Cerebellar cortex (tissue), 1 donor: ENCODE measurements at places on chromosomes 6 and 20.

DNA sequence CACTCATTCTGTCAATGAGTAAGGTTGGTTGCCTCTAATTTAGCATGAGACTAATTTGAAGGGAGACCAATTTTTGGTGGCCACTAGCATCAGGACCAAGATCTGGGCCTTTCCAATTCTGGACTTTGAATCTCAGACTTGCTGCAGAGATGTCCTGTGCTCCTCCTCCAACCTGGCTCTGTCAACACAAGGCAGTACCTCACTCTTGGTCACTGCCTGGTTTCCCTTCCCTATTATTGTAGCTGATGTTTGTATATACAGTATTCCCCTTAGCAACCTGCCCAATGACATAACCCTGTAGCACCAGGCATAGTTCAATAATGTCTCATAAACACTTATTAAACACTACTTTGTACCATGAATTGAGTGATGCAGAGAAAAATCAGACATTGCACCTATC lies 50.4 kb downstream of the UNC5CL start:
- DNase-seq = no peak

DNA sequence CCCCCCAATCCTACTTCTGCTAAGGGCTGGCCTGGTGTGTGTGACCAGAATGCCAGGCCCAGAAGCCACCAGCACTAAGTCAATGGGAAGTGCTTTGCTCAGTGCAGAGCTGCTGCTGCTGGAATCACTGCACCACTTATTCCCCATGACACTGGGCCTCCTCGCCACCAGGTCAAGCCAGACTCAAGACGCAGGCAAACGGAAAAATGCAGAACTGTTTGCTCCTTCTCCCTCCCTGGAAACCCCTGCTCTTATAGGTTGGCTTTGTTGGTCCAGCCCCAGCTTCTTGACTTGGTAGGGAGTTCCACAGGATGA lies 121.9 kb downstream of the PHACTR3 start:
- DNase-seq = no peak

- DNase-seq = no peak
These were observed 68.4 kb upstream of the SMLR1 start for GRCh38 chr6:130758813-130759212.

- peak; percentile 4 for DNase-seq
These were observed 1.8 kb downstream of the RNF144B start for GRCh38 chr6:18388942-18389341.

- peak; percentile 55 for DNase-seq
These were observed 76.5 kb upstream of the EZR start for GRCh38 chr6:158895661-158896060.

GRCh38 chr6:136067731-136068341 lies 182.3 kb downstream of the MTFR2 start:
- DNase-seq = no peak

GRCh38 chr20:32350421-32350820 lies 7.7 kb upstream of the ASXL1 start:
- DNase-seq = no peak

DNA sequence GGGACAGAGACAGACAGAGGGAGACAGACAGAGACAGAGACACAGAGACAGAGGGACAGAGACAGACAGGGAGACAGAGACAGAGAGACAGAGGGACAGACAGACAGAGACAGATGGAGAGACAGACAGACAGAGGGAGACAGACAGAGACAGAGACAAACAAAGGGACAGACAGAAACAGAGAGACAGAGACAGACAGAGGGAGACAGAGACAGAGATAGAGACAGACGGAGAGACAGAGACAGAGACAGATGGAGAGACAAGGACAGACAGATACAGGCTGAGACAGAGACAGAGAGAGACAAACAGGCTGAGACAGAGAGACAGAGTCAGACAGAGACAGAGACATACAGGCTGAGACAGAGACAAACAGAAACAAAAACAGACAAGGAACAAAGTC lies 39.4 kb upstream of the PHACTR3 start:
- DNase-seq = no peak

GRCh38 chr6:64732888-64733287 lies 974.1 kb downstream of the EYS start:
- no peak for DNase-seq

- DNase-seq = peak; percentile 39
These were observed 610.3 kb downstream of the RNF144B start for GRCh38 chr6:18997375-18997826.

GRCh38 chr6:34239500-34239825 lies 2.8 kb downstream of the HMGA1 start:
- no peak for DNase-seq

DNA sequence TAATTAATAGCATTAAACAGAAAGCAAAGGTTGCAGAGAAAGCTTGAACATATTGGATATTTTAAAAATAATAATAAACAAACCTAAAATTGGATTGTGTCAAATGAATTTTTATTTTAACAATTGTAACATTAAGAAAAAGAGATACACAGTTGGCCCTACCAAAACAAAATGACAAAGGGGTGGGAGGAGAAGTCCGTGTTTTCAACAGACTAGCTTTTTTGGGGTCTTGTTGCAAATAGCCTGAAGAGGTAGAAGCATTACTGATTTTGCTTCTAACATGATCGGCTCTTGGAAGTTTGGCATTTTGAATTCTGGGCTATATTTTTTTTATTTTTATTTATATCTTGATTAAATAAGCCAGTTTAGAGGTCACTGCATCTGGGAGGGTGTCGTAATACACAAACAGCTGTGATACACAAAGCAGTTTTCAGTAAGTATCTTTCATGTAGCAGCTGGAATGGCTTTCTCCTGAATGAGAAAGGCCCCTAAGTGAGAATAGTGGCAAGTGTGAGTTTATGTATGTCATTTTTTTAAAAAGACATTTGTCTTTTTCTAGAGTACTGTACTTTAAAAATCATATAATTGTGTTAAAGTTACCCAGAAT lies 85.5 kb upstream of the ZNF217 start:
- no peak for DNase-seq

GRCh38 chr20:36493801-36494114 lies 47.6 kb upstream of the MYL9 start:
- peak; percentile 53 for DNase-seq

DNA sequence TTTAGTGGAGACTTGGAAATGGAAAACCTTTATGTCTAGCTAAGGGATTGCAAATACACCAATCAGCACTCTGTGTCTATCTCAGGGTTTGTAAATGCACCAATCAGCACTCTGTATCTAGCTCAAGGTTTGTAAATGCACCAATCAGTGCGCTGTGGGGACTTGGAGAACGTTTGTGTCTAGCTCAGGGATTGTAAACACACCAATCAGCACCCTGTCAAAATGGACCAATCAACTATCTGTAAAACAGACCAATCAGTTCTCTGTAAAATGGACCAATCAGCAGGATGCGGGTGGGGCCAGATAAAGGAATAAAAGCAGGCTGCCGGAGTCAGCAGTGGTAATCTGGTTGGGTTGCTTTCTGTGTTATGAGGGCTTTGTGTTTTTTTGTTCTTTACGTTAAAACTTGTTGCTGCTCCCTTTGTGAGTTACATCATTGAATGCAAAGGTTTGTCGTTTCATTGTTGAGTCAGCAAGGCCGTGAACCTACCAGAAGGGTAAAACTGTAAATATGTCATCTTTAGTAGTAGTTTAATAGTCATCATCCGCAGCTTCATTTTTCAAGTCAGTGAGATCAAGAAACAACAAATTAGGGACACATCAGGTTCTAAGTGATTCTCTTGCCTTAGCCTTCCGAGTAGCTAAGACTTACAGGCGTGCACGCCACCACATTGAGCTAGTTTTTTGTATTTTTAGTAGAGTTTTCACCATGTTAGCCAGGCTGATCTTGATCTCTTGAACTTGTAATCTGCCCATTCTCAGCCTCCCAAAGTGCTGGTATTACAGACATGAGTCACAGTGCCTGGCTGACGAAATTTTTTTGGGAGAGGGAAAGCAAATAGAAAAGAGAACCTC lies 22.7 kb upstream of the NUP153 start:
- DNase-seq = no peak

GRCh38 chr6:26472549-26473290 lies 15.0 kb downstream of the BTN2A1 start:
- no peak for DNase-seq

DNA sequence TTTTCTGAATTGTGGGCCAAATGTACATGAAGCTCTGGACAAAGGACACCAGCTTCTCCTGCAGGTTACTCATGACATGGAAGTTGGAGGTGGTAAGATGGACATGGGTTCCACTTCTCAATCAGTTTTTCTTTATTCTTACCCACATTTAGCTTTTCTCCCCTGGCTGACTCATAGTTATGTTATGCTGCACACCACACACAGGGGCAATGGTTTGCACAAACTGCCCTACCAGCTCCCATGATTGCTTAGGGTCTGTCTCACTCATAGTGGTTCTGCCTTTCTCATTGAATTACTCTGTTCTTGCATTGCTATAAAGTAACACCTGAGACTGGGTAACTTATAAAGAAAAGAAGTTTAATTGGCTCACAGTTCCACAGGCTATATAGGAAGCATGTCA lies 4.5 kb upstream of the CD109 start:
- no peak for DNase-seq

DNA sequence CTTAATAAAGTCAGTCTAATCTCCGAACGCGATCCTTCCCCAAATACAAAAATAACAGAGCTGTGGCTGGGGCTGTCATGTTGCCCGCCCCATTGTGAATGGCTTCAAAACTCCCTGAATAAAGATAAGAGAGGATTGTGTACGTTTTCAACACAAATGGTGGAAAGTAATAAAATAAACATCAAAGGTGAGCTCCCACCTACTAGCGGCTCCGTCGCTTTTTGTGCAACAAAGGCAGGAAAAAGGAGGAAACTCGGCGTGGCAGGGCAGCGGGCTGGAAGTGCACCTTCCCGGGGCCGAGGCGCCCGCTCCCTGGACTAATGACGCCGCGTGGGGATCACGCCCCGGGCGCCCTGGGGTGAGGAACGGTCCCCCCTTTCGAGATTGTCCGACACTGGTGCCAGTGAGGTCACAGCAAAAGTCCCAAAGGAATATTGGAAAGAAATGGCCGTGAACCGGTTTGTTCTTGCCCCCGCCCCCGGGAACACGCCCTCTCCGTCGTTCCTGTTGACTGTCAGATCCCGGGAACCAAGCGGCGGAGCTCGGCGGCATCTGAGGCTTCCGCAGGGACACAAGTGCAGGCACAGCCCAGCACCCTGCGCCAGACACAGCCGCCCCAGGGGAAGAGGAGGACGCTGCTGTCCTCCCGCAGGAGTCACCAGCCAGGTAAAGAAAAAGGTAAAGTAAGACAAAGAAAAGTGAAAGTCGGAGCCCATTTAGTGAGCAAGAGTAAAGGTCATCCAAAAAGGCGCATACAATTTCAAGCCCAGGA lies 1.1 kb upstream of the FOXQ1 start:
- DNase-seq = no peak

GRCh38 chr20:10271494-10272219 lies 53.0 kb downstream of the SNAP25 start:
- no peak for DNase-seq

- DNase-seq = no peak
These were observed 163.7 kb downstream of the DLL1 start for GRCh38 chr6:170127151-170127550.

DNA sequence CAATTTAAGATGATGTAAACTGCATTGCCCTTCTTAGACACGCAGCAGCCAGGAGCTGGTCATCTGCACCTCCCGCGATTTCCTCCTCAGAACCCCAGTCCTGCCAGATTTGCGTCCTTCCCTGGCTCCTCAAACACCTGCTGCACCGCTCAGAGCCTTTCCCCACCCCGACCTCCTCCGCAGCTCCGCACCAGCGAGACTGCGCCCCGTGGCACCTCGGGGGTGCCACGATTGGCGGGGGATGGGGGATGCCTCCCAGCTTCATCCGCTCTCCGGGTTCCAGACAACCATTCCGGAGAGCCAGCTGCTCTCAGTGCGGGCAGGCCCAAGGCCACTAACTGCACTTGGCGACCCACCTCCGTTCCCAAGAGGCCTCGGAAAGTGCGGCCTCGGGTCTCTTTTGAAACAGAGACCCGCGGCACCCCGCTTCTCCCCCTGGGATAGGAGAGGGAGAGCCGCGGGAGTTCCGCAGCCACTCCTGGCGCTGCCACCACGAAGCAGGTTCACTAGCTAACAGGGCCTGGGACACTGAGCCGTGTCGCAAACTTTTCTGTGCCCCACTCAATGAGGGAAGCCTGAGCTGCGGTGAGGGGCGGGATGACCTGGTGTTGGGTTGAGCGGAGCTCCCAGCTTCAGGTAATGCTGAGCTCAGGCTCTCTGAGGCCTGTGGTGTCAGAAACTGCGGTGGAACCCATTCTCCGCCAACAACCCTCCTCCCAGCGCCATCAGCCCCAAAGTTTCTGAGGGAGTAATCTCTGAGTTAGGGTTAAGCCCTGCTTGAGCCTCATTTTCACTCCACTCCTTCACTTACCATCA lies 7.3 kb upstream of the TFAP2A start:
- DNase-seq = no peak

DNA sequence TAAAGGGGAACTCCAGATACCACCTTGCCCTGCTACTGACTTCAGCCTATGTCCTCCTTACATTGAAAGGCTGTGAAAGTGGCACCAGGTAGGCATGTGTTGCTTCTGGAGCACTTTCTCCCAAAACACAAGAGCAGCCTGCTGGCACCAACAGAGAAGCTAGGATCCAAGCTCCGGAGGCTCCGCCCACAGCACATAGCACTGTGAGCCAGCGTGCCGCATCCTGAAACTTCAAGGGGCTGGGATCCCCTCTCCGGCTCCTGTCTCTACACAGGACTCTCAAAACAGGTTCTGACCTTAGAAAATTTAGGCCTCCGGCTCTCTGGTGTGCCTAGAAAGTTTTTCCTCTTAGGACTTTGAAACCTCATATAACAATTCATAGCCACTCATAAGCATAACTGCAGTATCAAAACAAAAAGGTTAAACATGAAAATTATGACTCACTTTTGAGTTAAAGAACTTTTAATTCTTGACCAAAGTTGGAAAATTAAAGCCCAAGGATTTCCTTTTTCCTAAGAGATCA lies 41.1 kb downstream of the EZR start:
- no peak for DNase-seq

- no peak for DNase-seq
These were observed 207.8 kb downstream of the OTOR start for GRCh38 chr20:16955971-16956370.

GRCh38 chr20:36563374-36563773 lies 10.0 kb upstream of the TGIF2 start:
- DNase-seq = no peak

DNA sequence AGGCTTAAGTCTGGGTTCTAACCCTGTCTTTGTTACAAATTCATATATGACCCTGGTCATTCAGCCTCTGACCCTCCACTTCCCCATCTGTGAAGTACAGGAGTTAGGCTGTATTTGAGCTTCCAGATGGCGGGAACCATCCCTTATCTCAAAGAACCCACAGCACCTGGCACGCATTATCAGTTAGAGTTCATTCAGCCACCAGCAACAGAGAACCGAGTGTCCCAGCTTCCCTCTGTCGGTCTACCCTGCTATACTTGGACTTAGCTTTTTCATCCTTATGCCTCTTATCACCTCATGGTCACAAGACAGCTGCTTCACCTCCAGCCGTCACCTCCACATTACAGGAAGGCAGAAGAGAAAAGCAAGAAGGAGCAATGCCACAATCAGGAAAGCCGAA lies 147.8 kb downstream of the EYA2 start:
- no peak for DNase-seq

DNA sequence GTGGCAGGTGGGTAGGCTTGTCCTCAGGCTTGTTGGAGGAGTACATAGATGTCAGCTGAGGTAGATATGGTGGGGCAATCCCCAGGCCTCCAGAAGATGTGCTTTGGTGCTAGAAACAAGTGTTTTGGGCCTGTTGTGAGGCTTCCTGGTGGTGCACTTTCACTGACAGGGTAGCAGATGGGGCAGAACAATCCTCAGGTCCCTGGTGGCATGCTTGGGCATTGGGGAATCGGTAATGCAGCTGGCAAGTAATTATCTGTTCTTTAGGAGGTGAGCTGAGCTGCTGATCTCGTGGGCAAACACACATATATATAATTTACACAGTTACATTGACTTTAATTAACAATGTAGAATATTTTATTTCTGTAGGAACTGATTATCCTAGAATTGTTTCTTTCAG lies 458.7 kb downstream of the BMP2 start:
- DNase-seq = no peak
